Anterior cingulate cortex (tissue), 58 donors: ENCODE measurements at places on chromosomes 12 and 14.

DNA sequence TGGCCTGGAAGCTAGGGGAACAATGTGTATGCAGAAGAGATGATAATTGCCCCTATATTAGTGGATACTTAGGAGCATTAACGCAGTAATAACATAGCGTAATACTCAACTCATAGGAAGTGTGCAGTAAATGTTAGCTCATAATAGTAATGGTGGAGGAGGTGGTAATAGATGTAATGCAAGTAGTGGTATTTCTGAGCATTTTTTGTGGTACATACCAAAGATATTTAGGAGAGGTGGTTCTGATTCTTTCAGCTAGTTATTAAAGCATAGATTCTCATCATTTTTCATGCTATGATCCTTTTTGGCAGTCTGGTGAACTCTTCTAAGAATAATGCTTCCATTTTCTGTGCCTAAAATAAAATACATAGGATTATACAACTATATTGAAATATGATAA, 233.1 kb downstream of the PTPRO start:
- no peak for DNase-seq

- no peak for DNase-seq
Observed at GRCh38 chr14:34785223-34786006, 71.0 kb upstream of the CFL2 start.

GRCh38 chr12:130984183-130985058, 30.7 kb downstream of the ADGRD1 start:
- no peak for DNase-seq

DNA sequence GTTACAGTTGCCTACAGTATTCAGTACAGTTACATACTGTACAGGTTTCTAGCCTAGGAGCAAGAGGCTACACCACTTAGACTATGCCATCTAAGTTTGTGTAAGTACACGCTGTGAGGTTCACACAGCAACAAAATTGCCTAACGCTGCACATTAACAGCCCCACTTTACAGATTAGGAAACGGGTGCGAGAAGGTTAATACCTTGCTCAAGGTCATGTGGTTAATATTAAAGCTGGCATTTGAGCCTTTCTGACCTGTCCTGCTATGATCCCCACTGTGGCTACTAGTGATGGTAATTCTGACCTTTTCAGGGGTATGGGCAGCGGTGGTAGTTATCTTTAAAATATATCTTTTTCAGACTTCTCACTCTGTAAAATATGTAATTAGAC, 20.9 kb downstream of the ACVR1B start:
- DNase-seq: no peak

DNA sequence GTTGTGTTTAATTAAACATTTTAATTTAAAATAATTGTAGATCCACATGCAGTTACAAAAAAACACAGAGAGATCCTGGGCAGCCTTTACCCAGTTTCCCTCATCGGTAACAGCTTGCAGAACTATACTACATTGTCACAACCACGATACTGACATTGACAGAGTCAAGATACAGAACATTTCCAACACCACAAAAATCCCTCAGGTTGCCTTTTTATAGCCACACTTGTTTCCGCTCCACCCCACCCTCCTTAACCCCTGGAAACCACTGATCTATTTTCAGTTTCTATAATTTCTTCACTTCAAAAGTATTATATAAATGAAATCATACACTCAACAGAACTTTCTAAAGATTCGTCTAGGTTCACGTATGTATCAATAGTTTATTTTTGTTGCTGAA, 458.8 kb upstream of the SOX5 start:
- DNase-seq: no peak

- no peak for DNase-seq
Observed at GRCh38 chr14:76772300-76773187, 11.3 kb downstream of the VASH1 start.
